ENCODE measurements at places on chromosomes 2 and 18.

GRCh38 chr18:72114801-72115594 lies 429.1 kb downstream of the CBLN2 start:
- DNase-seq: no peak

DNA sequence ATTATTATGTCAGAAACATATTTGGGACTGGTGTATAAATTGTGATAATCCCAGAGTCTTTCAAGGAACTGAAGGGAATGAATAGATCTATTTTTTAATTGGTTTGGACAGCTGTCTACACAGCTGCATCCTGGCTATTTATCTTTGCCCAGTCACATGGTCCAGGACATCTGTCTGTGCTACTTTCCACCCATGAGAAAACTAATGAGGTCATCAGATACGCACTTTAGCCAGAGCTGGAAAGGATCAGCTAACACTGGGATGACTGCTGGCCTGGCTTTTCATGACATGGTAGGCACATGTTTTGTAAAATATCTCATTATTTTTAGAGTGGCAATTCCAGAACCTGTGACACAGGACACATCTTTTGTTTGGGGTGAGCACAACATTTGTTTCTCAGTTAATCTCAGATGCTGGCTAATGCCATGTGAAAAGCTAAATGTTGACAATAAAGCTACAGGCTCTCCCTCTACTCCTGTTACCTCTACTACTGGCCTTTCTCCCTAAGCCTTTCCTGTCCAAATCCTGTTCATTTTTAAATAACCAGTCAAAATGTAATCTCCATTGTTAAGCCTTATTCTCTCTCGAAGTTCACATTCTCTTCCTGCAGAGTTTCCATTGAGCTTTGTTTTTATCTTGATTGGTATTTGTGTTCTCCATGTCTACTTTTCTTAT lies 500.7 kb downstream of the RIT2 start:
- DNase-seq: peak; percentile 3

GRCh38 chr2:45026924-45027450 lies 17.7 kb upstream of the SIX2 start:
- no peak for DNase-seq

GRCh38 chr2:149261692-149262091 lies 68.7 kb upstream of the LYPD6 start:
- DNase-seq: no peak

DNA sequence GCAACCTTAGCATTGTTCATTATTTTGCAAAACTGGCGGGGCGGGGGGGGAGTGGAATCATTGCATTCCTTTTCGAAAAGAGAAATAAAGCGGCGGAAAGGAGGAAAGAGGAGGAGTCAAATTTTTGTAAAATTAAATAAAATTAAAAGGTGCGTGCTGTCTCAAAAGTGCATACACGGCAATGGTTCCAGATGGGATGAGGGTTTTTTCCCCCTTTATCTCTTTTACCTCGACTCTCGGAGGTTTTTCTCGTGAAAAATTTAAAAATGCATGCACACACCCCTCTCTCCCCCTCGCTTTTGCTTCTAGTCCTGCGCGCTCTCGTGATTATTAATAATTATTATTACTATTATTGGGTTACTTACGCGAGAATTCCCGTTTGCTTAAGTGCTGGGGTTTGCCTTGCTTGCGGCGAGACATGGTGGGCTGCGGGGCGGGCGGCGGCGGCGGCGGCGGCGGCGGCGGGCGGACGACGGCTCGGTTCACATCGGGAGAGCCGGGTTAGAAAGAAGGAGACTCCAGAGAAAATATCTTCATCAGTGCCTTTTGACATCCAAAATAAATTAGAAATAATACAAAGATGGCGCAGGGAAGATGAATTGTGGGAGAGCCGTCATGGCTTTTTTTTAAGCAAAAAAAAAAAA lies 481 bp downstream of the BCL11A start:
- no peak for DNase-seq

DNA sequence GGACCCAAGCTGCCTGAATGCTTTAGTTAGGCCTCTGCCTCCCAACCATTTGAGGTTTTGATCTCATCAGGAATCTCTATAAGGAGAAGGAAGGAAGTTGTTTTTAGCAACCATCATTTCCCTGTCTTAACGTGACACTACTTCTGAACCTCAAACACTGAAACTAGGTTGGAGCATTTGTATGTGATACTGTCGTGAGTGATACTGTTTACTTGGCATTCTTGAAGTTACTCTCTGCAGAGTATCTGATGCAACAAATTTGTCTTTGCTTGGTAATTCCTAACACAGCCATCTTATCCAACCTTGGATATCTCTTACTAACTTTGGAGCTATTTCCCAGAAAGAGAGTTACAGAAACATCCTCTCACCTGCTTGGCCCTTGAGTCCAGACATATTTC lies 22.1 kb downstream of the TTLL4 start:
- DNase-seq: no peak

- peak; percentile 18 for DNase-seq
Measured at GRCh38 chr2:204544961-204545860, at the start of gene PARD3B. PARD3B (plus strand) TSS chr2:204545475; CDS start chr2:204546000, 525 bp downstream.

DNA sequence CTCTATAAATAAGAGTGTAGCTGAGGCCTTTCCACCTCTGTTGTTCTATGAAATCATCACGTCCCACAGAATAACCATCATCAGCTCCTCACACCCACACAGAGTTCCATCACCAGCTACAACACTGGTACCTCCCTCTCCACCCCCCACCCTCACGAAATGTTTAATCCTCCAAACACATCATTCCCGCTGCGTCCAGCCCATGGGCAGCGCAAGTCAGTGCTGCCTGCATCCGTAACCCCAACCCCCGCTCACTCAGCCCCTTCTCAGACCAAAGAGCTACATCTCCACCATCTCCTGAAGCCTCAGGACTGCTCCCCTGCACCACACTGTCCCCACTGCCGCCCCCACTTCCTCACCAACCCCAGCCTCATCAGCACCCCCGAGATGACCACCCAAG lies 19.4 kb downstream of the DNMT3A start:
- DNase-seq: no peak

DNA sequence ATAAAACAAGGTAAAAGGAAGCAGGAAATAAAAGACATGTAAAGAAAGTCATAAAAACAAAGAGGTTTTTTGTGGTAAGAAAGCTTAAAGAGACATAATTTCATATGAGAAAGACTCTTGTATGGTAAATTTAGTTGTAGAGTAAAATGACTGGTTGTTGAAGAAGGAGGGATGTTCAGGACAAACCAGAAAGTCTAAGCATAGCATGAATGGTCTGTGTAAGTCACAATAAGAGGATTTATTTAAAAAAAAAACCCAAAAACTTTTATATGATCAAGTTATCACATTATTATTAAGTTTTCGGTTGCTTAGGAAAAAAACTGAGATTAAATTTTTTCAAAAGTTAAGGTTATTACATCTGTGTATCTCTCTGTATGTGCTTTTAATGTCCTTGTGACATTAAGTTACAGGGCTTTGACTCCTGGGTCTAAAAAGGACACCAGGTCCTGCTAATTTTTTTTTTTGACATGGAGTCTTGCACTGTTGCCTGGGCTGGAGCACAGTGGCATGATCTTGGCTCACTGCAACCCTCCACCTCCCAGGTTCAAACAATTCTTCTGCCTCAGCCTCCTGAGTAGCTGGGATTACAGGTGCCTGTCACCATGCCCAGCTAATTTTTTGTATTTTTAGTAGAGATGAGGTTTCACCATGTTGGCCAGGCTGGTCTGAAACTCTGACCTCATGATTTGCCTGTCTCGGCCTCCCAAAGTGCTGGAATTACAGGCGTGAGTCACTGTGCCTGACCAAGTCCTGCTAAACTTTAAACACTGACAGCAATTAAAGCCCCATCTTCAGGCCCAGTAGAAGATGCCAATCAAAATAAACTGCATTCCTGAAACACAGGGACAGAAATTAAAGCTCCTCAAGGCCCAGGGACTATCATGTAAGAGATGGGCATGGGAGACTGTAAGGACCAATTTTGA lies 14.2 kb upstream of the OXER1 start:
- DNase-seq: no peak

DNA sequence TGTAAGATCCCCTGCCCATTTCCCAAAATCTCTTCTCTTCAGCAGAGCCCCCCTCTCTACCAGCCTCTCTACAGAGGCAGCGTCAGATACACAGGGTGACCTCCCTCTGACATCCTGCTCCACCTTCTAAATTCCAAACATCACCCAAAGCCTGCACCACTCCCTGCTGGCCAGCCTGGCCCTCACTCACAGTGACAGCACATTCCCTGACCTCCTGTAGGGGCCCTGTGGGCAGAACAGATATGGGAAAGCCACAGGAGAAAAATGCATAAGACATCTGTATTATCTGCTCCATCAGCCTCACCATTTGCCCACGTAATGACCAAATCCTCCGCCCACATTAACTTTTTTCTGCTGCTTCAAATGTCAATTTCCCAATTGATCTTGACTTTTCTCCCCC lies 40.6 kb downstream of the TRABD2A start:
- no peak for DNase-seq

DNA sequence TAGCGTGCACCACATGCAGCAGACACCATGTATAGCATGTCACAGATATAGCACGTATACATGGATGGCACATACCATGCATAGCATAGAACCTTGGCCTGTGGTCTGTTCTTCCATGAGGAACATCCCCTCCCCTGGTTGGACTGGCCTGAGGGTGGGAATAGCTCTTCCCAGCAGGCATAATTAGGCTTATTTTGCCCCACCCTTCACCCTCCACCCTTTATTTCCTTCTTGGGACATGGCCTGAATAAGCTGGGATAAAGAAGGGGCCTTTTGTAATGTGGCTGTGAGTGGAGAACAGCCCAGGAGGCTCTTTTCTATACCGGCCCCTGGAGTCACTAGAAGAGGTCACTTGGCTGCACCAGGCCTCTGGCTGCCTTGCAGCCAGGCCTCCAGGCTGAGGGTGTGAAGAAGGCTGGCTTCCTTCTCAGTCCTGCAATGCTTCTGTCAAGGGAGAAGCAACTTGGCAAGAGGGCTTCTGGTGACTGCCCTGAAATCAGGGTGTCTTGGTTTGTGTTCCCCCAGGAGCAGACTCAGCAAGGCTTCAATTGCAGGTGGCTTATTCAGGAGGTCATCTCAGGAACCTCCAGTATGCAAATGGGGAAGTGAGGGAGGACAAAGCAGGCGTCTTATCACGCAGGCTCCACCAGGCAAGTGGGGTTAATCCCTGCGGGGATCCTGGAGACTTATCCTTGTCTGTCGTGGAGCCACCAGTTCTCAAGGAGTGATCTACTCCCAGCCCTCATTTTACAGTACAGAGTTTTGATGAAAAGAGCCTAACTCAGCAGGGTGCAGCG lies 68.2 kb downstream of the HS6ST1 start:
- no peak for DNase-seq

DNA sequence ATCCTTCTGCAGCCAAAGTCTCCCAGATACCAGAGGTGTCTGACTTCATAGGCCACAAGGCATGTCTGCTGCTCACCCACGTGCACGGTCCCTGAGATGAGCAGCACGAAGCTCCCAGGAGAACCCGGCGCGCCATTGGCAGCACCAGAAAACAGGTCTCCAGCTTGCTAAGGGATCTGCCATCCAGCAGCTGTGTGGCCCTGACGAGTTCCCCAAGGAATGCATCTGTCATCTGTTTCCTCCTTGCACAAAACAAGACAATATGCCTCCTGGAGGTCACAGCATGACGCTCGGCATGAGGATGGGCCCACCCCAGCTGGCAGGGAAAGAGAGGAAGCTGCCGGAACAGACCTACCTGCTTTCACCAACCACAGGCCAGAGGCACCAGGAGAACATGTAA lies 29.2 kb downstream of the HS6ST1 start:
- no peak for DNase-seq

- DNase-seq: no peak
Measured at GRCh38 chr2:211900518-211900917, 638.1 kb downstream of the ERBB4 start.

DNA sequence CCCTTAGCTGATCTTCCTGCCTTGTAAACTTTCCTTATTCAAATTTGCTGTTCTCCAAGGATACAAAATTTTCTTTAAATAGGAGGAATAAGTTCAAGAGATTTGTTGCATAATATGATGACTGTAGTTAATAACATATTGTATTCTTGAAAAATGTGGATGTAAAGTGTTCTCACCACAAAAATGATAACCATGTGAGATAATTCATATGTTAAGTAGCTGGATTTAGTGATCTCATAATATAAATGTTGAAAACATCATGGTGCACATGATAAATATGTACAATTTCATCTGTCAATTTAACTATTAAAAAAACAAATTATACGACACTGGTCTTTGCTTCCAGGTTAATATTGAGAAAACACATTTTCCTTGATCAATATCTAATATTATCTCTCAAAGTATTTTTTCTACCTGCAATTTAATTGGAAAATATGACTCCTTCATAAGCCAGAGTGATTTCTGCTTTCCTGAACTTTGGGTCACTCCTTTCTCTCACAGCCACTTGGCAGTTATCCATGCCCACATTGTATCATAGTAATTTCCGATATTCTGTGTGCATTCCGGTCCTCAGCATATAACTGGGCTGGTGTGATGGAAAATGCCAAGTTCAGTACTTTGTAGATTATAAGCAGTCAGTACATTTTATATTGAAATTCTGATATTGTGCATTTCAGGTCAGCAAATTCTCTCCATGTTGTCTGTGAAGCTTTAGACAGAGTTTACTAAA lies 152.6 kb downstream of the GULP1 start:
- DNase-seq: no peak

DNA sequence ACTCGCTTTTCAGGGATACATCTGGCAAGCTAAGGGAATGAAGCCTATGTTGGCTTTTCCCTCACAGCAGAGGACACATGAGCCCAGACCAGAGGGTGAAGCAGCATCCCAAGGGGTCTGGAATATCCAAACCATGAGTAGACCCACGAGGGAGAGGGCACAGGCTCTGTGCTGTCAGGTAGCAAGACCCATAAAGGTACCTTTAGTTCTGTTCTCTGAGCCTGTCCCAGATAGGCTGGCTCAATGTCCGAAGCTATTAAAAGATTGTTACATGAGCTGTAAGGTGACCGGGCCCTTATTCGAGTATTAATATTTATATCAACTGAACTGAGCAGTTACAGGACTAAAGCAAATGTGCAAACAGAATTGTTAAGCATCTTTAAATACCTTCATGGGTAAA lies 52.2 kb downstream of the TPGS2 start:
- no peak for DNase-seq

- no peak for DNase-seq
Measured at GRCh38 chr2:38218591-38218991, 142.6 kb upstream of the CYP1B1 start.

- no peak for DNase-seq
Measured at GRCh38 chr2:235444101-235444597, 49.7 kb upstream of the AGAP1 start.

- no peak for DNase-seq
Measured at GRCh38 chr2:36059691-36060090, 295.9 kb upstream of the CRIM1 start.

- DNase-seq: no peak
Measured at GRCh38 chr2:236657801-236658200, 88.2 kb downstream of the ACKR3 start.

DNA sequence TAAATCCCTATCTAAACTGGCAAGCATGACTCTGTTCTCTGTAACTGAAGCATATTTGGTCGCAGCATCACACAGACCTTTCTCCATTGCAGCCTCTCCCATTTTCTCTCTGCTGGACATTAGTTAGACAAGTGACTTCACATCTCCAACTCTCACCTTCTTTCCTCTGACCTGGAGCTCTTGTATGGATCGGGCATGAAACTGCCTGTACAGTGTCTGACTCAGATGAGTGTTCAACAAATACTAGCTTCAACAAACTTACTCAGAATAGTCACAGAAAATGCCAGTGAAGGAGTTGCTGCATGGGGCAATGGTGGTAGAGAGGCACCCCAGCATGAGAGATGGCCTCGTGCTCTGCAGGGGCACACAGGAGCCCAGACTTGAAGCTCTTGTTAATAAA lies 104.7 kb upstream of the COPS8 start:
- no peak for DNase-seq

- DNase-seq: no peak
Measured at GRCh38 chr18:811892-812375, at the start of gene YES1. YES1 (minus strand) TSS chr18:812242; CDS start chr18:756827, 55,415 bp downstream.

Measured in NCI-H187 (cell line).